ENCODE measurements at places on chromosomes 6 and 20. TPM values are rescaled to one million over a fixed set of nuclear protein-coding genes. Genes with fewer than 3 reads are reported as not detected.

GRCh38 chr20:57996936-57997890 lies 231.2 kb downstream of the ANKRD60 start:
- DNase-seq = no peak
- no peak overlapping the region for H3K27ac ChIP-seq
- no peaks in the 10 kb centered on the region for H3K27me3 ChIP-seq

GRCh38 chr20:63081831-63082230 lies 75.1 kb upstream of the BHLHE23 start:
- no peaks in the 10 kb centered on the region for H3K36me3 ChIP-seq
- no peaks in the 10 kb centered on the region for H3K27me3 ChIP-seq

GRCh38 chr6:119234457-119234856 lies 115.1 kb downstream of the MAN1A1 start:
- no peak overlapping the region for H3K4me3 ChIP-seq
- H3K27me3 ChIP-seq = no peaks in the 10 kb centered on the region
- no peak for DNase-seq
- H3K27ac ChIP-seq = no peak overlapping the region

DNA sequence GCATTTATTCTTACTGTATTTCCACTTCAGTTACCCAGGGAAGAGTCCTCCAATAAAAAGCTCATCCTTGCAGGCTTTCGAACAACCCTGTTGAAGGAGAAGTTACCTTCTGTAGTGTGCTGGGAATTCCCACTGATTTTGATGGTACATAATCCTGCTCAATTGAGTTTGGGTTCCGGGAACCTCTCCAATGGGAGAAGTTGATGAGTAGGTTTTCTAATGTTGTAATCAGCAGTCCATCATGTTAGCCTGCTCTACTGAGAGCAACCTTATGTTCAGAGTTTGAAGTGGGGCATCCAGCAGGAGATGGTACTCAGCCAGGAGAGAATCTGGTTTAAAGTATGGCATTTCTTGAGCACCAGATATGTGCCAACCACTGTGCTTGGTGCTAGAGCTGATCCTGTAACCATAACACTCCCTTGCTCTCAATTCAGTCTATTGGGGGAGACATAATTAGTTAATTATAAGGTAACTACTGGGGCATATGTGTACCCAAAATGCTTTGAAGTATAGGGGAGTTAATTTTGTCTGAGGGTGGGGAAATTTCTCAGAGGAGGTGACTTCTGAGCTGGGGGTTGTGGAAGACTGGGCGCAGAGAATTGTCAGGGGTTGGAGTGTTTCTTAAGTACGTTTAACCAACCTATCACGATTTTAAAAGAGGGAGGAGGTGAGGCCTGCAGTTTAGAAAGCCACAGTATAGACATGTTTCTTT lies 2.1 kb downstream of the TOP1 start:
- peak overlapping the region; percentile 97 for H3K4me3 ChIP-seq
- H3K36me3 ChIP-seq = no peaks in the 10 kb centered on the region
- H3K4me1 ChIP-seq = peaks cover 37% of the 10 kb centered on the region

- no peak overlapping the region for H3K4me3 ChIP-seq
- no peak overlapping the region for H3K27ac ChIP-seq
- H3K36me3 ChIP-seq = no peaks in the 10 kb centered on the region
- H3K27me3 ChIP-seq = no peaks in the 10 kb centered on the region
These were observed 595.6 kb upstream of the AGPAT4 start for GRCh38 chr6:161869491-161869890.

GRCh38 chr6:137737836-137738596 lies 129.0 kb upstream of the TNFAIP3 start:
- no peak overlapping the region for H3K4me3 ChIP-seq
- H3K4me1 ChIP-seq = no peaks in the 10 kb centered on the region
- H3K27me3 ChIP-seq = no peaks in the 10 kb centered on the region
- no peaks in the 10 kb centered on the region for H3K36me3 ChIP-seq
- no peak for DNase-seq
- no peak overlapping the region for H3K27ac ChIP-seq

GRCh38 chr6:9933677-9934076 lies 481.2 kb downstream of the TFAP2A start:
- H3K4me3 ChIP-seq = no peak overlapping the region
- no peak overlapping the region for H3K27ac ChIP-seq
- no peak for DNase-seq
- no peaks in the 10 kb centered on the region for H3K27me3 ChIP-seq
- H3K4me1 ChIP-seq = no peaks in the 10 kb centered on the region

- no peak for DNase-seq
- no peak overlapping the region for H3K27ac ChIP-seq
- H3K4me1 ChIP-seq = no peaks in the 10 kb centered on the region
- H3K4me3 ChIP-seq = no peak overlapping the region
These were observed 82.4 kb downstream of the MAP3K4 start for GRCh38 chr6:161073930-161074329.

DNA sequence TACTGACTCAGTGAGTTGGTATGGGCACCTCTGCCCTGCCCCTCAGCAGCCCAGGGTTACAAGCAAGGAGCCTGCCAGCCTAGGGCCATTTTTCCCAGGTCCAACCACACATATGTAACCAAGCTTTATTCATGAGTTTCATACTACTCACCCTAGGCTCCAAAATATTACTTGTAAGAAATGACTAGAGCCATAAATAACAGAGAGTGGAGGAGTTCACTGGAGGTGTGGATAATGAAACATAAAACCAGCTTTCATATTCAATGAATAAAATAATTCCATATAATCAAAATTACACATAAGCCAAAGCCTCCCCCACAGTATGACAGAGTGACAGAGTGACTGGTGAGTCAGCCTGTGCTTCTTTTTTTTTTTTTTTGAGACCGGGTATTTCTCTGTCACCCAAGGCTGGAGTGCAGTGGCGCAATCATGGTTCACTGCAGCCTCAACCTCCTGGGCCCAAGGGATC lies 229.8 kb upstream of the SASH1 start:
- no peak overlapping the region for H3K27ac ChIP-seq
- H3K4me1 ChIP-seq = no peaks in the 10 kb centered on the region
- H3K27me3 ChIP-seq = no peaks in the 10 kb centered on the region
- no peak overlapping the region for H3K4me3 ChIP-seq
- DNase-seq = no peak

DNA sequence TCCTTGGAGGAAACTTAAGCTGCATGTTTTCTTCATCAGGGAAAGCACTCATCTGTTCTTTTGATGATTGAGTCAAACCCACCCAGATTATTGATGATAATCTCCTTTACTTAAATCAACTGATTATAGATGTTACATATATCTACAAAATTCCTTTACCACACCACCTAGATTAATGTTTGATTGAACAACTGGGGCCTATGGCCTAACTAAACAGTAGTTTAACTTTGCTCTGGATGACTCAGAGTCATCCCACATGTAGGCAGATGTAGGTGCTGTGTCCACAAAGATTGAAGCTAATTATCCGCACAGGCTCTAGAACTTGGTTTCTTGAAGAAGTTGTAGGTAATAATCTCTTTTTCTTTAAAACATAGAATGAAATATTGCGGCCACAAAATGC lies 42.2 kb downstream of the PKIB start:
- H3K36me3 ChIP-seq = no peaks in the 10 kb centered on the region
- no peaks in the 10 kb centered on the region for H3K4me1 ChIP-seq
- no peak overlapping the region for H3K27ac ChIP-seq
- DNase-seq = no peak
- H3K27me3 ChIP-seq = no peaks in the 10 kb centered on the region
- H3K4me3 ChIP-seq = no peak overlapping the region

DNA sequence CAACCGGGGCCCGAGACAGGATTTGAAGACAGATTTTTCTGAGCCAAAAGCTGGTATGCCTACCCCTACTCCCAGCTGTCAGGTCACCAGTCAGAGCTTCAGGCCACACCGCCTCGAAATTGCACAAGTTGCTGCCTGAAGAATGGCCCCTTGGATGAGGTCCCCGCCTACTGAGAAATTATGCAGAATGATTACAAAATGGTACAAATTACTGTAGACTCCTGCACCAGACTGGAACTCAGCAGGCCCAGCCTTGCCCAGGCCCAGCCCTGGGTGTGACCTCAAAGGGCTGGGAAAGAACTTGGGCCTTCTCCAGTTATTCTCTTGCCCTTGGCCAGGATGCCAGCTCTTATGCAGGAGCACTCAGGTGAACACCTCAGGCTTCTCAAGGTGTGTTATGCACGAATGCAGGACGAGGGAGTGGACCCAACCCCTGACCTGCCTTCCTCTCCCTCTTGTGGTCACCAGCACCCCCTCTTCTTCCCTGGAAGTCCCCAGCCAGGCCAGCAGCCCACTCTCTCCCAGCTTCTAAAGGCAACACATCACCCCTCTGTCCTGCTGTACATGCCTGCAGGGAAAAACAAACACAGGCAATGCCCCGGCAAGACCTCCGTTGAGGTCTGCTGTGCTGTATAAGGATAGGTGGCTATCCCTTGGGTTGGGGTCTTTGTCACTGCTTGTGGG lies 88.7 kb upstream of the NAA20 start:
- H3K4me1 ChIP-seq = peaks cover 47% of the 10 kb centered on the region
- DNase-seq = no peak
- H3K27ac ChIP-seq = peak overlapping the region; percentile 83
- no peaks in the 10 kb centered on the region for H3K27me3 ChIP-seq
- H3K4me3 ChIP-seq = no peak overlapping the region

DNA sequence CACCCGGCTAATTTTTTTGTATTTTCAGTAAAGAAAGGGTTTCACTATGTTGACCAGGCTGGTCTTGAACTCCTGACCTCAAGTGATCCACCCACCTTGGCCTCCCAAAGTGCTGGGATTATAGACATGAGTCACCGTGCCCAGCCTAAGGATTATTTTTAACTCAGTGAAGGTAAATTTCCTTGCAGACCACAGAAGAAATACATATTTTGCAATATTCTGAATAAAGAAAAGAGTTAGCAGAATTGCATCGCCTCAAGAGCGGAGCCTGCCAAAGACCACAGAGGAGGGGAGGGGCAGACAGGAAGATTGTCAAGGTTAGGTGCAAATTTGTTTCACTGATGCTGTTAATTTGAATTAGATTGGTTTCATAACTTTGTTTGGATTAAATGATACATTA lies 47.4 kb downstream of the SOD2 start:
- H3K4me3 ChIP-seq = no peak overlapping the region
- H3K27ac ChIP-seq = no peak overlapping the region
- H3K27me3 ChIP-seq = no peaks in the 10 kb centered on the region
- H3K4me1 ChIP-seq = peaks cover 8% of the 10 kb centered on the region
- DNase-seq = no peak

GRCh38 chr20:44271915-44272663 lies 25.0 kb downstream of the GDAP1L1 start:
- H3K27ac ChIP-seq = no peak overlapping the region
- DNase-seq = no peak
- H3K4me1 ChIP-seq = no peaks in the 10 kb centered on the region

- H3K27ac ChIP-seq = no peak overlapping the region
- H3K4me3 ChIP-seq = no peak overlapping the region
- peaks cover 84% of the 10 kb centered on the region for H3K27me3 ChIP-seq
- peaks cover 40% of the 10 kb centered on the region for H3K4me1 ChIP-seq
- H3K36me3 ChIP-seq = no peaks in the 10 kb centered on the region
- no peak for DNase-seq
These were observed 35.3 kb downstream of the YTHDF1 start for GRCh38 chr20:63180569-63181185.

DNA sequence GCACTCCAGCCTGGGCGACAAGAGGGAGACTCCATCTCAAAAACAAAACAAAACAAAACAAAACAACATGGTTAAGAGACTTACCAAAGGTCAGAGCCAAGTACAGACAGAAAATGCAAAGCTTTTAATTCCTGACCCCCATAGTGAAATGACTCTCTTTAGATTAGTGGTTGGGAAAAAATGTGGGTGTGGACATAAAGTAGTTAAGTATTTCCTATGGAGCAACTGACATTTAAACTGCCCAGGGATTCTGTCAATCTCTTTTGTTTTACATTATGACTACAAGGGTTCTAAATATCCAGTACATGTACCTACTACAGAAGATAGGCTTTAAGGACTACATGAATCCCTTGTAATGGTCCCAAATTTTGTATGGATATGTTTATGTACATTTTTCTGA lies 75.1 kb downstream of the IRAK1BP1 start:
- no peak for DNase-seq
- no peak overlapping the region for H3K4me3 ChIP-seq
- H3K36me3 ChIP-seq = peaks cover 96% of the 10 kb centered on the region

Gene C6orf52
- total RNA-seq = not detected

Gene OPN5
- total RNA-seq = not detected

Gene SLC22A2
- total RNA-seq = not detected

Gene CPNE5
- total RNA-seq = 1.2 TPM

Gene BPIFB1
- total RNA-seq = 4.3 TPM

Gene BACH2
- 0.22 TPM for total RNA-seq
